Ecto neural progenitor cell (in vitro differentiated cells): ENCODE measurements at places on chromosomes 1 and 21.
A peak's percentile ranks its signal among the peaks of the same experiment; 100 is the strongest.

- no peak for DNase-seq
These were observed 649.1 kb upstream of the PLXNA2 start for GRCh38 chr1:208893251-208893650.

- DNase-seq, result no peak
These were observed 120.4 kb upstream of the C1orf174 start for GRCh38 chr1:4020449-4020848.

- peak; percentile 46 for DNase-seq
These were observed 28.1 kb downstream of the RUNX3 start for GRCh38 chr1:24901791-24902470.

DNA sequence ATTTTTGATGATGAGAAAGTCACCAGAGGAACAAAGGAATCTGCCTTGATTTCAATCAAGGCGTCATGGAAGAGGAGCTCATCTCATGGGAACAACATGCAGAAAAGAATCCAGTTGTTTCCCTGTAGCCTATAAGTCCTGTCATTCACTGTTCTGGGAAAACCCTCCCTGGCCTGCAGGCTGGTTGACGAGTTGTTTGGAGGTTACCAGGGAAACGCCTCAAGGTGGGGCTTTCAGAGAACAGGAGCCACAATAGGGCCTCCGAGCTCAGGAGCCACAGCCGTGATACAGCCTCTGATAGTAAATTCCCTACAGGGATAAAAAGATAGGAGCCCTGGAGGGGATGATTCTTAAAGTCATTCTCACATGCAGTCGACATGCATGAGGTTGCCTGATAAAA, 135.2 kb downstream of the PSMG1 start:
- peak; percentile 84 for DNase-seq

DNA sequence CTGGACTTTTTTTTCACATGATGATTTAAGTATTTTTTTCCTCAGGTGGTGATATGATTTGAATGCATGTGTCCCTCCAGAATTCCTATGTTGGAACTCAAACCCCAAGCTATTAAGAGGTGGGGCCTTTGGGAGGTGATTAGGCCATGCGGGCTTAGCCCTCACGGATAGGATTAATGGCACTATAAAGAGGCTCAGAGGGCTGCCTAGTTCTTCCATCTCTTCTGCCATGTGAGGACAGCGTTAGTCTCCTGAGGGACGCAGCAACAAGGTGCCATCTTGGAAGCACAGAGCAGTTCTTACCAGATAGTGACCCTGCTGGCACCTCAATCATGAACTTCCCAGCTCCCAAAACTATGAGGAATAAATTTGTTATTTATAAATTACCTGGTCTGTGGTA, 18.3 kb upstream of the RBBP5 start:
- no peak for DNase-seq

DNA sequence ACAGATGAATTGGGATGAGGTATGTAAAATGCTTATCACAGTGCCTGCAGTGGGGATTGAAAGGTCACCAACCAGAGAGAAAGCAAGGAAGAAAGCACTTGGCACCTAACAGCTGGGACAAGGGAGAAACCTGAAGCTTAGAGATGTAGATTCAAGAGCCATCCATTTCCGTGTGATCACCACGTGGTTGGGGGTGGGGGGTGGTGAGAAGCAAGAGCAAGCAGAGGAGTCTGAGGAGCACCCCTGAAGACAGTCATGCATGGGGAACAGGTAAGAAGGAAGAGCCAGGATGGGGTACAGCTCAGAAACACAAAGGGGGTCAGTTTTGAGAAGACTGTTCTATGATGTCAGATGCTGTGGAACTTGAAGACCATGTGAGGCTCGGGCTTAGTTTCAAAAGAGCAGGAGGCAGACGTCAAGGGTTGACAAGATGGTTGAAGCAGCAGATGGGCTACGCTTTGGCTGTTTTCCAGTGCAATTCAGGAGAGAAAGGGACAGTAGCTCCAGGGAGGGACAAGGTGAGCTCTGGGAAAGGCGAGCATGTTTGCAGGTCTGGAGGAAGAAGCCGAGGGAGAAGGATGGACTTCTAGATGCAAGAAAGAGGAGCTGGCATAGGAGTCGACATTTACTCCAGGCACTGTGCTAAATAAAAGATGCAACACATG, 17.4 kb downstream of the KANK4 start:
- no peak for DNase-seq

- DNase-seq, result no peak
These were observed 55.4 kb downstream of the RUNX3 start for GRCh38 chr1:24874611-24875234.

- no peak for DNase-seq
These were observed 1.4 kb downstream of the ZMYM6 start for GRCh38 chr1:35030338-35030737.

GRCh38 chr1:161721738-161722343, 497 bp downstream of the FCRLB start:
- DNase-seq, result no peak

GRCh38 chr1:49106445-49106844, 329.8 kb upstream of the BEND5 start:
- no peak for DNase-seq

DNA sequence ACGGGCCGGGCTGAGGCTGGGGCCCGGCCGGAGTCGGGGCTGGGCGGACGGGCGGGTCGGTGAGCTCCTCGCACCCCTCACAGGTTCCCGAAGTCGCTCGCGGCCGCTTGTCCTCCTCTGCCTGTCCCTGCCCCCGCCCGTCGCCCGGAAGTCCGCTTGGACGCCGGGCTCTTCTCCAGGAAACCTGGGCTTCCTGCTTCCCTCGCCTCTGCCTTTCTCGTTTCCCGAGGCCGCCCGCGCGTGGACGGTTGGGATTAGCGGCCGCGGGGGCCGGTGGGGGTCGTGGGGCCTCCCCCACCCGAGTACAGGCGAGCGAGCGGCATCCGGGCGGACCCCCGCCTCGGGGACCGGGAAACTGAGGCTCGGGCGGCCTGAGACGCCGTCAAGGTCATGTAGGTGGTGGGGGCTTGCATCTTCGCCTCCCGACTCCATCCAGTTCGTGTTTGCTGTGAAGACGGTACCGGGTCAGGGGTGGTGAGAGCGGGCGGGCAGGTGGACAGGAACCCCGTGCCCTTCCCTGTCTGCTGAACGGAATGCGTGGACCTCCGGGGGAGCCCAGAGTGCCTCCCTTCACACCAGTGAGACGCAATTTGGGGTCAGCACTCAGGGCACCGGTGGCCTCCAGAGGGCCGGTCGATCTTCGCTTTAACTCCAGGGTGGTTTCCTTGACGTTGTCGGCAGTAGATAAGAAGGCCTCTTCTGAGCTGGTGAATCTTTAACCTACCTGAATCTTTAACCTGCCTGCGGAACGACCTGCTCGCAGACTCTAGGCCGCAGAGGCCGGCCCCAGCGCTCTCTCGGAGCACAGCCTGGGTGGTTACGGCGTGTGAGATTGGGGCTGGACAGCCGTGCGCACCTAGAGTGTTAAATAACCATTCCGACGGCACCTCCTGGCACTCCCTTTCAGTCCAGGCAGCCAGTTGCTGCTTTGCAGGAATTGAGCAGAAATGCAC, 686 bp downstream of the ARF1 start:
- DNase-seq, result no peak

- no peak for DNase-seq
These were observed 117.0 kb downstream of the MAP3K21 start for GRCh38 chr1:233444484-233444883.

DNA sequence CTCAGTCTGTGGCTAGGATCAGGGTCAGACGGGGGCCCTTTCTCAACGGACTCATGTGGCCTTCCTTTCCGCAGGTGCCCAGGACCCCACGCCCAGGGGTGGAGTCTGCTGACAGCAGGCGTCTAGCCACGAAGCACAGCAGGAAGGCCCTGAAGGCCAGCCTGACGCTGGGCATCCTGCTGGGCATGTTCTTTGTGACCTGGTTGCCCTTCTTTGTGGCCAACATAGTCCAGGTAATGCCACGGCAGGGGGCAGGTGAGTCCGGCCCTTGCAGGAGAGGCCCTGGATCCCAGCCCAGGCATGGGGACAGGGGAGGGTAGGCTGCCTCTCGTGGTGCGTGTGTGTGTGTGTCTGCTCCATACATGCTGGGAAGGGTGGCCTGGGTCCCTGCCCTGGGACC, 13.8 kb downstream of the HTR6 start:
- DNase-seq, result no peak

DNA sequence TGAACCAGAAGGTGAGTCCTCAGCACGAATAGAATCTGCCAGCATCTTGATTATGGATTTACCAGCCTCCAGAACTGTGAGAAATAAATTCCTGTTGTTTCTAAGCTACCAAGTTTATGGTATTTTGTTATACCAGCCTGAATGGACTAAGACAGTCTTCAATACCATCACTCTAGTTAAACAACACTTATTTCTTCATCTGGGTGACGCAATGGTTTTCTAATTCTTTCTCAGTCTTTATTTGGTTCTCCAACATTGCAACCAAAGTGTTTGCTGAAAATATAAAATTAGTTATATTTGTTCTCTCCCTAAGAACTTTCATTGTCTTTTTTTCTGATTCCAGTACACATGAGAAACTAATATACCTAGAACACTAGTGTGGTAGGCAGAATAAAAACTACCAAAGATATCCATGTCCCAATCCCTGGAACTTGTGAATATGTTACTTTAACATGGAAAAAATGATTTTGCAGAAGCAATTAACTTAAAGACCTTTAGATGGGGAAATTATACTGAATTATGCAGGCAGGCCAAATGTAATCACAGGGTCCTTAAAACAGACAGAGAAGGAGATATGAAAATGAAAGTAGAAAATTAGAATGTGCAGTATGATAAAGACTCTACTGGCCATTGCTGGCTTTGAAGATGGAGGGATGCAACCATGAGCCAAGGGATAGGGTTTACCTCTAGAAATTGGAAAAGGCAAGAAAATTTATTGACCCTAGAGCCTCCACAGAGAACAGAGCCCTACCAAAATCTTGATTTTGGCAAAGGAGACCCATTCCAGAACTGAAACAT, 1115.1 kb downstream of the PLA2G4A start:
- DNase-seq, result no peak

GRCh38 chr1:107358619-107359327, 217.9 kb downstream of the NTNG1 start:
- no peak for DNase-seq

GRCh38 chr1:46157916-46158311, 17.0 kb upstream of the TSPAN1 start:
- DNase-seq, result no peak

DNA sequence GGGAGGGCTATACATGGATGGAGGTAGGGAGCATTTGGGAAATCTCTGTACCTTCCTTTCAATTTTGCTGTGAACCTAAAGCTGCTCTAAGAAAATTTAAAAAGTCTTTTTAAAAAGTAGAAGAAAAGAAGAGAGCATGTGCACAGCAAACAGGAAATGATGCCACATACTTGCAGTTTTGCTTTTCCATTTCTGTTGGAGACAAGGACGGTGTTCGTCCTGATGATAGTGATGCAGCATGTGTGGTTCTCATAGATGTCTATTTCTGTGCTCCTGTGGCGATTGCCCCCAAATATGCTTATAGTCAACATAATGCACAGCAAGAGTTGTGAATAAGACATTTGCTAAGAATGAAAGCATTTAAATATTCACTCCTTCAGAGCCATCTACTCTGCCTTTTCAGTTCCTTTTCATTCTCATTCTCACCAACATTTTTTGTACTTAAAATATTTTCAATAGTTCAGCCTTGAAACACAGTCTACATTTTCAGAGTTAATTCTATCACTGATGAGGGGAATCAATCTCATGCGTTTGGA, 66.6 kb downstream of the LRRC8C start:
- no peak for DNase-seq

DNA sequence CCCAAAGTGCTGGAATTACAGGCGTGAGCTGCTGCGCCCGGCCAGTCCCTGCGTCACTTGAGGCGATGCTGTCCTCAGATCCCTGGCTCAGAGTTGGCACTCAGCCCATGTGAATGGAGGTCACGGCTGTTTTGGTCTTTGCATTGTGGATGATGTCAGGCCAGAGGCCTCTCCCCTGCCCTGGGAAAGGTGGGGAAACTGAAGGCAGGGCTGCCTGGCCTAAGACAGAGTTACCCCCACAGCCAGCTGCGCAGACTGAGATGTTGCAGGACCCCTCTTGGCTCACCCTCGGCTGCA, 821 bp downstream of the MASP2 start:
- DNase-seq, result no peak

DNA sequence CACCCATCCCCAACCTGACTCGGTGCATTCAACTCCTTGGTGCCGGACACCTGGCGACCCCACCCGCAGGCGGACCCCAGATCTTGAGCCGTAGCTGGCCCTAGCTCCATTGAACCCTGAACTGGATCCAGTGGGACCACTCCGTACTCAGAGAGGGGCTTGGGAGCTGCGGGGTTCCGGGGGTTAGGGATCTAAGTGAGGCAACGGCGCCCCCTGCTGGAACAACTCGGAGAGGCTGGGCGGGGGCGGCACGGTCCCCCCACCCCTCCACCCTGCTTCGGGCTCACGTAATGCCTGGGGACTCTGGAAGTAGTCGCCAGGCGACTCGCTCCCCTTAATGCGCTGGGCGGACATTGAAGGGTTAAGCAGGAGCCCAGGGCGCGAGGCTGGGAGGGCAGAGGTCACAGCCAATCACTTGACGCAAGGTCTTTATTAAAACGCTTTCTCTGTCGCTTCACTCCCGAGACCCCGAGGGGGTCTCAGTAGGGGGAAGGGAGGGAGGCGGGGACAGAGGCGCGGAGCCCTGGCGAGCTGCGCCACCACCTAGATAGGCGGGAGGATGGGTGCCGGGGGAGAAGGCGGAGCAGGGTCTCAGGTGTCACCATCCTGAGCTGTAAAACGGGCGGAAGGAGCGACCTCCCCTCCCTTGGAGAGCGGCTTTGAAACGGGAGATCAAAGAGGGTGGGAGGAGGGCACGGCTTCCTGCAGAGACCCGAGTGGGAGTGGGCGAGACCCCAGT, 704 bp upstream of the CRABP2 start:
- peak; percentile 95 for DNase-seq

- no peak for DNase-seq
These were observed 18.3 kb downstream of the TNFRSF9 start for GRCh38 chr1:7922301-7922700.

DNA sequence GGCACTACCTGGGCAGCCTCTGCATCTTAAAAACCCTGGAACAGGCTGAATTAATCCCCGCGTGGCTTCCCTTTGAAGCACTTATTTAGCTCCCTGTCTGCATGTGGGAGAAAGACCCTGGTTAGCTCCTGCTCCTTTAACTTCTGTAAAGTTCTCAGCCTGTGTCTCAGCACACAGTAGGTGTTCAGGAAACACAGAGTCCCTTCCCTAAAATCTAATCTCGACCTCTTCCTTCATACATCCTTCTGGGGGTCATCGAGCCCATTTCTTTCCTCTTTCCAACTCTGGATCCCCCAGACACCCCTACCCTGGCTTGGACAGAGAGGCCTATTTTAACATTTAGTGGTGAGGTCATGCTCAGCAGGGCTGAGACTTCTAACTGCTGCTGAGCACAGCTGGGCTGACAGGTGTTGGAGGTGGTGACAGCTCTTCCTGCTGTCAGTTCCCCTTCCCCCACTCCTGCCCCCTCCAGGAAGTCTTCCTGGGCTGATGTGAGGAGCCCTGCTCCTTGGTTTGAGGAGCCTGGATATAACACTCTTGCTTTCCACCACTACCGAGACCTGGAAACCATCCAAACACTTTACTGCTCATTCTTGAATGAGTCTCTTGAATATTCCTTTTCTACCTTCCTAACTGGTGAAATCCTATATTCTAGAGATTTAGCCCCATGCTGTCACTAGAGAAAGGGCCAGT, 5.3 kb downstream of the E2F2 start:
- no peak for DNase-seq

- no peak for DNase-seq
These were observed 53.9 kb downstream of the NR5A2 start for GRCh38 chr1:200081151-200081968.
